ENCODE measurements at places on chromosomes 1 and 21.

GRCh38 chr1:69766431-69767180 is 198.9 kb downstream of the LRRC7 start:
- no peak for DNase-seq

DNA sequence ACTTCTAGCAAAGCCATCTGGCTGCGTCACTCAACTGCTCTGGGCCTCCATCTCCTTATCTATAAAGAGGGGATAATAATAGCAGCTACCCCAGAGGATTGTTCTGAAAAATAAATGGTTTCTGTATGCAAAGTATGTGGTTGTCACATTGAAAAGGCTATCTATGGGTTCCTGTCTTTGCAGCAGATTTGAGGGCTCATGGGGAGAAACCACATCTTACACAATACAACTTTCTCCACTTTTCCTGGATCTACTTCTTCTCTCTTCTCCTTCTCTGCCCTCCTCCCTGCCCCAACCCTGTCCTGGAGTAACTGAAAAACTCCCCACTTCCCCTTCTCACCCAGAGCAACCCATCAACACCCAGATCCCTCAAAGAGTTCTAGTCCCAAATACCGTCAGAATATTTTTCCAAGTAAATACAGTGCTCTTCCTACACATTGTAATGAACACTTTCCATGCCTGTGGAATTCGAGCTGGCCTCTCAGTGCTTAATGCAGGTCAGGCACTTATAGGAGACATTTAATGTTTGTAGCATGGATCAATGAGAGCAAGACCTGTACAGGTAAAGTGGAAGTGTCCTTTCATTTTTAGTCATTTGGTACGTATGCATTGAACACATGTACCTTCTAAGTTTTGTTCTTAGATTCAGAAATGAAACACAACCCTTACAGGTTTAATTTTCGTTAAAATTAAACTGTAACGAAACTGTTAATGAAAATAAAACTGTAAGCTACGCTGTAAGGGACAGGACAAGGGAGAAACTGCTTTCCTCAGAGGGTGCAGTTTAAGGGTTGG is 131.9 kb downstream of the AK5 start:
- no peak for DNase-seq

DNA sequence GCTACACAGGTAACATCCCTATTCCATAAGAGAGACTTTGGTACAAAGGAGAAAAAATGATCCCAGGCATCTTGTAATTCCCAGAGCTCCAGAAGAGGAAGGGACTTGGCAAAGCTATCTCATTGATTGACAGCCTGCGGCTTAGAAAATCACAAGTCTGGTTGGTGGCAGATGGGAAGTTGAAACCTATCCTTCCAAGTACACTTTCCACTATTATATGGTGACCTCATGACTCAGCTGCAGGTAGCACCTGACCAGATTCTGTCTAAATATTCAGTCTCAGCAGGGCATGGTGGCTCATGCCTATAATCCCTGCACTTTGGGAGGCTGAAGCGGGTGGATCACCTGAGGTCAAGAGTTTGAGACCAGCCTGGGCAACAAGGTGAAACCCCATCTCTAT is 89.9 kb downstream of the TIAM1 start:
- no peak for DNase-seq

- DNase-seq: no peak
Observed at GRCh38 chr1:230264342-230264741, 161.8 kb downstream of the PGBD5 start.

DNA sequence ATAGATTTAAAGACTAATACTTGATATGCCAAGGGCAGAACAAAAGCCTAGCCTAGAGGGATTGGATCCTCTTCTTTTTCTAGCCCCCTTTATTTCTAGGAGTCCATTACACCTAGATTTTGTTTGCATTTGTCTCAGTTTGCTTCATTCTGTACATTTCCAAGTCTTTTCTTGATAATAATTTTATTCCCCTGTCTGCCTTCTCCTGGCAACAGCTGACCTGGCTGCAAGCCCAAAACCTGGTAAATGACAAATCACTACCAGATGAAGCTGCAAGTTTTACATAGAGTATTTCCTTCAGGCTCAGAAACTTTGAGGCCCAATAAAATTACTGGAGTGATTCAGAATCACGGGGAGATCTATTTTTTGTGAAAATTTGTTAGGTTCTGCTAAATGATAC is 36.5 kb upstream of the LHX8 start:
- DNase-seq: no peak

DNA sequence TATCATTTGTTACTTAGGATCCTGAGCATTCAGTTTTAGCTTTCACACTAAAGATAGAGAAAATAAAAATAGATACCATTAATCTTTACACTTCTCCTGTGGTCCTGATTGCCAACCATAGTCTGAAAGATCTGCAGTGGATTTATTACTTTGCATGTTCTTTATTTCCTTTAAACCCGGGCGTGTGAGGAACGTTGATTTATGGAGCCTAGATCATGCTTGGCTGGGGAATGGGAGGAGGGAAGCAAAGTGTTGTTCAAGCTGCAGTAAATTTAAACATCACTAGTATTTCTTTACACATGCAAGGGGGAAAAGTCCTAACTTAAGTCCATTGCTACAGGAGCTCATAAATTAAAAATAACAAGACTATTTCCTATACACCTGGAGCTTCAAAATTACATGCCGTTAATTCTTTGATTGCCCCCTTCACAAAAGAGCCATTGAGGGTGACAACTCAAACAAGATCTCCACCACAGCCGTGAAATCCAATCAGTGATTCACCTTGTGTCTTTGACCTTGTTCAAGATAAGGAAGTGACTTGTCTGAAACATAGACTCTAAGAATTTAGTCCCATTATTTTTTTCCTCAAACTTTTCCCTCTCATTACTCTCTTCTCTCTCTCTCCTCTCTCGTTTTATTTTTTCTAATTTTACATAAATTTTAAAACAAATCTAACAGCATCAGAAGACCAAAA is 282.7 kb downstream of the KIF26B start:
- DNase-seq: no peak

- no peak for DNase-seq
Observed at GRCh38 chr1:171488190-171488929, 3.0 kb downstream of the PRRC2C start.

DNA sequence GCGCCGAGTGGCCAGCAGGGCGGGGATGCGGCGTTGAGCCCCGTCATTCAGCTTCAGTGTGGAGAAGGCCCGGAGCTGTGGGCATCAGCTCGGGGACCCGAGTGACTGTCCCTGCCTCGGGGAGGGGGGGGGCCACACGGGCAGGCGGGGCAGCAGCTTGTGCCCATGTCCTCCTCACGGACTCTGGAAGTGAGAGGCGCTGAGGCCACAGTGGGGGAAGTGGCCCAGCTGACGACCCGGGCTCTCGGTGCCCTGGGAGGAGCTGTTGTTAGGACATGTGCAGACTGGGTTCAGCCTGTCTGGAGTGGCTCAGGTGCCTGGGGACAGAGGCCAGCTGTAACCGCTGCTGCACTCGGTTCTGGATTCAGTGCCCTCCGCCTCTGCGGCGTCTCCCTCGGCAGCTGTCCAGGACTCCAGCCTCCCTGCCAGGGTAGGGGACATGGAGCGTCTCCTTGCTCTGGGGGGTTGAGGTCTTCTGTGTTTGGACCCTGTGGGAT is 71.1 kb downstream of the SKI start:
- DNase-seq: no peak

- no peak for DNase-seq
Observed at GRCh38 chr1:21625390-21626190, 43.6 kb downstream of the RAP1GAP start.

GRCh38 chr21:39812983-39813382 is 54.3 kb upstream of the PCP4 start:
- no peak for DNase-seq

DNA sequence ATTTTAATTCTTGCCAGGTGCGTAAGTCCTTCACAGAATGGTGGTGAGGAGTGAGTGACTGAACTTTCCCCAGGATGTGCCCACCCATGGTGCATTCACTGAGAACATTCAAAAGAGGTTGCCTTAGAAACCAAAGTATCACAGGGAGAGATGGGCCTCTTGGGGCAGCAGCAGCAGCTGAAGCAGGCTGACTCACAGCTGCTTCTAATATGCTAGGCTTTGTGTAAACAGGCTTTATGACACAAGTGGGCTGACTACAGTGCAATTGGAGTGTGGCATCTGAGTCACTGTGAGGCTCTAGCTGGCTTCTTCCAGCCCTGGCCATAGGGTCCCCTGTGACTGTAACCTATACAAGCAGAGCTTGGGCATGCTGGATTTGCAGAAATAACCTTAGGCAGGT is 12.6 kb downstream of the PIGP start:
- DNase-seq: peak; percentile 62

GRCh38 chr1:97551113-97551512 is 369.7 kb downstream of the DPYD start:
- DNase-seq: no peak

DNA sequence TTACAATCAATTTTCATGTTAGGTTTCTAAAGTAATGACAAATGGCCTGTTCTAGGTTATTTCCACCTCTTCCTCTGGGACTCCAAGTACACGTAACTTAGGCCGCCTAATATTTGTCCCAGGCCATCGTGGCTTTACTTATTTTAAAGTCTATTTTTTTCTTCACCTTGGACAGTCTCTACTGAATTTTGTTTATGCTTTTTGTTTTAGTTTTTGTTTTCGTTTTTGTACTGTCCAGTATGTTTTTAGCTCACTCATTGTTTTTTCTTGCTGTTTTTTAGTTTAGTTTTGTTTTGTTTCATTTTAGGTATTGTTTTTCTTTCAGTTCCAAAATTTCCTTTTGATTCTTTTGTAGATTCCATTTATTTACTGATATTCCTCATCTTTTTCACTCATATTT is 187.7 kb upstream of the RNPC3 start:
- no peak for DNase-seq

DNA sequence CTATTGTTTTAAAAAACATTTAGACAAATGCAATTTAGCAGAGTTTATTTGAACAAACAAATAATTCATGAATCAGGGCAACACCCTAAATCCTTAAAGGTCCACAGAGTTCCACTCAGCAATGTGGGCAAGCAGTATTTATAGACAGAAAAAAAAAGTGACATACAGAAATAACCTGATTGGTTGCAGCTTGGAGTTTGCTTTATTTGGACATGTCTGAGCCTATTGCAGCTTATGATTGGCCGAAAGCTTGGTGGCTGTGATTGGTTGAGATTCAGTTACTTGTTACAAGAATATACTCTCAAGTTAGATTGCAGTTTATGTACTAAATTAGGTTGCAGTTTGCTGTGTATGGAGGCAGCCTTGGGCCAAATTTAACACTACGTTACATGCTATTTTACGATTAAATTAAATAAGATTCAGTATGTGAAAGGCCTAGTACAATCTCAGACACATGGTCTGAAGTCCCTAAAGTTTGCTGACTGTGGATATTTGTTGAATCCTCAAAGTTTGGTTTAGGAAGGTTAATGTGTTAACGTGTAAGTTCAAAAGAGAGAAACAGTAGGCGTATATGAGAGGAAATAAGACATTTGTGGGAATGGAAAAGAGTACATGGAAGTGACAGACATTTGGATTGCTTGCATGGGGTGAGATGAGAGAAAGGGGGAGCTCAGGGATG is 6.9 kb upstream of the CAMSAP2 start:
- DNase-seq: no peak

DNA sequence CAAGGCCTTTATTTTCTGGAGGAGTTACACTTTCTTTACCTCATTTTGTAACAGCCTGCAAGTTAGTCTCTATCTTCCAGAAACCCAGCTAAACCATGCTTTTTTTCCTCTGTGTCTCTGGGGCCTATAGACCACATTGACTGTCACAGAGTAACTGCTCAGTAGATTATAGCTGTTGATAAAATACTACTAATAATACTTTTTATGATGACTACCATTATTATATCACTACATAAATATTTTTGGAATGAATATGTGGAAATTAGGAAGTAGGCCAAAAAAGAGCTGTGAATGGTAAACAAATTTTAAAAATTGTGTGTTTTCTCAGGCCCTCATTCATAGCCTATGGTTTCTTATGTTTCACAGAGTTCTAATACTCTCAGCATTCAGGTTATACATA is 233.1 kb upstream of the USP24 start:
- no peak for DNase-seq

GRCh38 chr1:46464013-46464548 is 25.6 kb upstream of the DMBX1 start:
- no peak for DNase-seq

- DNase-seq: no peak
Observed at GRCh38 chr1:244029124-244029523, 22.0 kb upstream of the ZBTB18 start.

GRCh38 chr1:238681451-238681850 is 704.9 kb upstream of the CHRM3 start:
- no peak for DNase-seq

- no peak for DNase-seq
Observed at GRCh38 chr1:109312978-109313775, 6.4 kb upstream of the MYBPHL start.

DNA sequence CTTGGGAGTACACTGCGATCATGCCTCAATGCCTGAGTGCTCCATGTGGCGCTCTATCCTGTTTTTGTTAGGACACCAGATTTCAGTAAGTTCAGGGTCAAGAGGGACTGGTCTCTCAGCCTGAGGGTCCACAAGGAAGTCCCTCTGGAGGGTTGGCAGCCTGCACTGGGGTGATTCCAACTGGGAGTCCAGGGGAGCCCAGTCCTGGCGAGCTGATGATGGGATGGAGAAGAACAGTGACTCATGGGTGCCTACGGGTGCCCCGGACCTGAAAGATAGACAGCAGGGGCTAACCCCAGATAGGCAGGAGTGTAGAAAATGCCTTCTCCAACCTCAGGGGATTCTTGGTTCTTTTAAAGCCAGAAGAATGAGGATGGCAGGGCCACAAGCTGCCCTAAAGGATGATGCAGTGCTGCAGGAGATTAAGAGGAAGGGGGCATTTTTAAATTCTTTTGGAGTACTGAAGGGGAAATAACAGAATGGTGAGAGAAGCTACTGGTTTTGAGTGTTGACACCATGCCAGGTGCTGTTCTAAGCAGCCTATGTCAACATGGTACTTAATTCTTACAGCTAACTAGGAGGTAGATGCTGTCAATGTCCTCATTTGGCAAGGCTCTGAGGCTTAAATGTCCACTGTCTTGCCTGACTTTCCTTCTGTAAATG is 68.4 kb upstream of the TLR5 start:
- no peak for DNase-seq

GRCh38 chr1:51214615-51215131 is 21.4 kb upstream of the RNF11 start:
- DNase-seq: no peak

DNA sequence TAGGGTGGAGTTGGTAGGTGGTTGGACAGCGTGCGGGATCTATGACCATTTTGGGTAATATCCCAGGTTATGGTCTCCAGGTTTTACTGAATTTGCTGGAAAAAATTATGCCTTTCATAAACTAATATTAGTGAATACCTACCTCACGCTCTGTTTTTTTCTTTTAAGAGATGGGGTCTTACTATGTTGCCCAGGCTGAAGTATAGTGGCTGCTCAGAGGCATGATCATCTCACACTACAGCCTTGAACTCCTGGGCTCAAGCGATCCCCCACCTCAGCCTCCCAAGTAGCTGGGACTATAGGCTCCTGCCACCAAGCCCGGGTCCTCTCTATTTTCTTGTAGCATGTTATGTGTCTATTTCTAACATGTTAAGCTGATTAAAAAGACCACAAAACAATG is 100.2 kb downstream of the RHOU start:
- no peak for DNase-seq

Measured in right renal pelvis (tissue), 4 donors.